ENCODE measurements at places on chromosomes 1 and 21.

- DNase-seq = no peak
Measured at GRCh38 chr1:199082778-199083389, 444.0 kb downstream of the PTPRC start.

DNA sequence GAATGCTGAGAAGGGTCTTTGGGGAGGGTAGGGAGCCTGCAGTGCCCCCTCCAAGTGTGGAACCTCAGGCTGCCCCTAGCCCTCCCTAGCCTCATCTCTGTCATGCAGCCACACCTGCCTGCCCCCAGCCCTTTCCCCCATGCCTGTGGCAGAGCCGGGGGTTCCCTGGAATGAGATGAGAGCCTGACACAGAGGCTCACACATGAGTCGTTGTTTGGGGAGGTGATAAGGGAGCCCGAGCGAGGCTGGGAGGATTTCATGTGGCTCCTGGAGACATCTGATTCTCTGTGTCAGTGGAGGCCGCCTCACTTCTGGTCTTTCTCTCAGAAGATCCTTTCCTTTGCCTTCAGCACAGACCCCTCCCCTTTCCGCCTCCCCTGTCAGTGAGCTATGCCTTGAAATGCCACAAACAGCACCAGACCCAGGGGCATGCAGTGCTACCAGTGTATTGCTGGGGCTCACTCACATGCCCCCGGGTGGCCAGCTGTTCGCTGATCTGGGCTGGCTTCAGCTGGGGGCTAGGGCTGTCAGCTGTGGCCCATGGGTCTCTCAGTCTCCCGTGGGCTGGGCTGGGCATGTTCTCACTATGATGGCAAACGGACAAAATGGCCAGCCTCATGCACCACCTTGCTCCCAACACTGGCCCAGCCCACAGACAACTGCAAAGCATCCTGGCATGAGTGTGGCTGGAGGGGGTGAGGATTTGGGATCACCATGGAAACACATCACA, 102.6 kb downstream of the AJAP1 start:
- no peak for DNase-seq

GRCh38 chr1:86436041-86436440, 12.1 kb downstream of the CLCA2 start:
- DNase-seq = no peak

- DNase-seq = no peak
Measured at GRCh38 chr1:27949027-27949426, 10.7 kb upstream of the XKR8 start.

- no peak for DNase-seq
Measured at GRCh38 chr1:228075801-228076271, 6.7 kb upstream of the ARF1 start.

- peak; percentile 56 for DNase-seq
Measured at GRCh38 chr1:114979278-114979891, 50.2 kb upstream of the TSHB start.

DNA sequence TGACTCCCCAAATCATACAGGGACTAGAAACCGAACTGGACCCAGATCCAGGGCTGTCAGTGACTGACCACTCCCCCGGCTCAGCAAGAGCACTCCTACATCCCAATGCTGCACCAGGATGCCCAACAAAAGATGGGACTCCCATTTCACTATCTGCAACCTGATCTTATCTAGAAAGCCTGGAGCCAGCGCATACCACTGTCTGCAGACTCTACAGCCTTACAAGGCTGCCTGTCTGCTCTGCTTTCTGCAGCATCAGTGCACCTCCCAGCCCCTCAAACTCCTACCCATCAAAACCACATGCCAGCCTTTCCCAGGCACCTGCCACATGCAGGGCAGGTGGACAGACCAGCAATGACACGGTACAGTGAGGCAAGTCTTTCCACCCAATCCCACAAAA, 52.2 kb downstream of the SSBP3 start:
- DNase-seq = no peak

- DNase-seq = no peak
Measured at GRCh38 chr1:175540896-175541645, 202.3 kb downstream of the TNR start.

DNA sequence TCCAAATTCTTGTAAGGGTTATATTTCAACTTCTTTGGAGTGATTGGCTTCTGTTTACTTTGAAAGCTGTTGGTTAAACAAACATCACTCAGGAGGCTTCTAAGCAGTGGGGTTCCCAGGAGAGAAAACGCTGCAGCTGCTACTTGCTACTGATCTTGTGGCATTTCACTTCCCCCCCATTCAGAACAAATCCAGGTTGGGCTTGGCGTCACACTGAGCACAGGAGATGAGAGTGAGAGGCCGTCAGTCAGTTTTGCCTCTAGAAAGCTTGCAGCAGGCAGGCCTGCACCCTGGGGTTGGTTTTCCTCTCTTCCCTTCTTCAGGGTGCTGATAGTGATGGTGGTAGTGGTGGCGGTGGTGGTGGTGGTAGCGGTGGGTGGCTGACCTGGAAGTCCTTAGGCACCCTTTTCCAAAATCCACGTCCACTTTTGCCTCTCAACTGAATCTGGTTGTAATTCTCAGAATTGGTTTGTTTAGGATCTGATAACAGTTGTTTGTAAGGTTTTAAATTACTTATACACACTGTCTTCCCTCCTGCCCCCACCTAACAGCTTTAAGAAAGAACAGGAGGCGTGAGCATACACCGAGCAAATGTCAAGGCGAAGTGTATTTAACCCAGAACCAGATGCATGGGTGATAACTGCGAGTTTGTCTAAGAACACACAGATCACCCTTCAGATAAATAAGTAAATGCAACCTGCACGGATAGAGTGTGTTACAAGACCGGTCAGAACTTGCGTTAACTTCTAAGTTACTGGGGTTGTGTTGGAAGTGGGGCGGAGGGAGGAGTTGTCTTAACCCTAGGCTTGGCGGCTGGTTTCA, 3.2 kb upstream of the PROX1 start:
- no peak for DNase-seq

GRCh38 chr1:203519896-203520295, 25.9 kb downstream of the OPTC start:
- no peak for DNase-seq

GRCh38 chr1:201023517-201023902, at the start of gene KIF21B:
Gene KIF21B, minus strand, starts transcription at chr1:201023714. Its CDS starts 331 bp downstream, at chr1:201023383.
- DNase-seq = peak; percentile 89

- no peak for DNase-seq
Measured at GRCh38 chr1:113760102-113761080, 1.1 kb upstream of the PHTF1 start.

DNA sequence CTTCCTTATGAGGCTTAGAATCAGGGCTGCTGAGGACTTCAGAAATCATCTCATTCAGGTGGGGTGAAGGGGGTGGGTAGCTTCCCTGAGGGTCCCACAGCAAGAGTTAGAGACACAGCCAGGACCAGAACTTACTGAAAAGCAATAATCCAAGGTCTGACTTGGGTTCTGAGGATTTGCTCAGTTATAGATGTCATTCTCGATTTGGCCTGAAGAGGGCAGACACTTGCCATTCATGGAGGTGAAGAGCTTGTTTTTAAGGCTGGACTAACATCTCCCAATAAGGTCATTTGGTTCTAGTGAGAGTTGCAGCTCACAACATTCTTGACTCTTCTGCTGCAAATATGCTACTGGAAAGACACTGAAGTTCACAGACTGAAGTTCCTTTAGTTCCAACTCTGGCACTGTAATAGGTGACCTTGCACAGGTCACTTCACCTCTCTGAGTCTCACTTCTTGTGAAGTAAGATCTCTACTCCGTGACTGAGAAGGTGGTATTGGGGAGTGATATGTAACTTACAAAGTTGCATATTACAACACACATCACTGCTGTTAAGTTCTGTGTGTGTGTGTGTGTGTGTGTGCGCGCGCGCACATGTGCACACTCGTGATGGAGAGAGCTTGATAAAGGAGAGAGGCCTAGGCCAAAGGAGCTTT, 69.8 kb upstream of the DIRAS3 start:
- no peak for DNase-seq

DNA sequence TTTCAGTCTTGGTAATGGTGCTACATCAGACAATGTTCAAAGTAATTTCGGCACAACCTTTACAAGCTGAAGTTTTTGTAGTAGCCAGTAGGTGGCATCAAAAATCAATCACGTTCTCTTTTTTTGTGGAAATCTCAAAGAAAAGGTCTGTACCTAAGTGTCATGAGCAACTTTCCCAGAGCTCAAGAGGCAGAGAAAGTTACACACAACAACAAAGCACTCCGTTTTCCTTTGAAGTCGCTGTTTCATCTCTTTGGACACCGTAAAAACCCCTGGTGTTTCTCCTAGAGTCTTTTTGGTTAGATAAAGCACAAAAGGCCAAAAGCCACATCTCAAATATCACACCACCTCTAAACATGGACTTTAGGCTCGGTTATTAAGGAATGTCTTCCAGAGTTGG, 131.6 kb downstream of the LHX8 start:
- DNase-seq = no peak

- DNase-seq = no peak
Measured at GRCh38 chr1:179230251-179230650, 774 bp upstream of the ABL2 start.

- no peak for DNase-seq
Measured at GRCh38 chr1:45644661-45645060, 20.8 kb upstream of the CCDC17 start.

- DNase-seq = no peak
Measured at GRCh38 chr1:161747801-161748200, 1.8 kb upstream of the DUSP12 start.

DNA sequence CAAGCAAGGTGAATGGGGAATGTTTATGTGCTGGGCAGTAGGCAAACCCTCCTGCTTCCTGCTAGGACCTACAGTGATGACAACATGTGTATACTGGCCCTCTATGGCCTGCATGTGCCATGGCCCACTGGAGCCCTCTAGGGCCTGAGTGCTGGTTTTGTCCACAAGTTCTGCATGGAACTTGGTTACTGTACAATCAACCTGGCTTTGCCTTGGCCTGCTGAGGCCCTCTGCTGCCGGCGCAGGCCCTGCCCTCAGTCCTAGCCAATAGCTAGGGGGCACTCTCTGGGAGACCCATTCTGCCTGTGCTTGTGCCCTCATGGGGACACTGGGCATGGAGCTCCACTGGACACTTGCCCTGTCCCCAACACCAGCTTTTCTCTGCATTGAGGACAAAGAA, 138.6 kb upstream of the NGF start:
- DNase-seq = no peak

- DNase-seq = no peak
Measured at GRCh38 chr1:27634985-27635367, at the start of gene FGR. Gene FGR, minus strand, starts transcription at chr1:27635185. Its CDS starts 11,269 bp downstream, at chr1:27623916.

DNA sequence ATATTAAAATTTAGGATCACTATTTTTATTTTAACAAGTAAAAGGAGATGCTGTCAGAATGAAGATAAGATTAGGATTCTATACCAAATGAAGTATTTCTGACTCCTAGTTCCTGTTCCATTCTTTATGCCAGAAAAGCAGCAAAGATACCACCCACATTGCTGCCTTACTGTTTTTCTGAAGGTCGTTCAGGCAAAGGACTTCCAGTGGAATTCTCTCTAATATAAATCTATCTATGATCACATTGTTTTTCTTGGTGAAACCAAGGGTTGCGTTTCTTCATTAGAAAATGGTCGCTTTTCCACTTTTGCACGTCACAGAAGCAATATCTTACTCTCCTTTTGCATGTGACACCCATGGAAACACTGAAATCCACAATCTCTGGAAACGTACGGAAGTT, 594.8 kb upstream of the ADGRL2 start:
- DNase-seq = no peak

GRCh38 chr21:44785620-44786335, 15.8 kb downstream of the UBE2G2 start:
- no peak for DNase-seq

GRCh38 chr1:48757363-48757762, 19.3 kb downstream of the BEND5 start:
- no peak for DNase-seq

GRCh38 chr1:9808459-9808858, 15.3 kb downstream of the CLSTN1 start:
- DNase-seq = no peak

DNA sequence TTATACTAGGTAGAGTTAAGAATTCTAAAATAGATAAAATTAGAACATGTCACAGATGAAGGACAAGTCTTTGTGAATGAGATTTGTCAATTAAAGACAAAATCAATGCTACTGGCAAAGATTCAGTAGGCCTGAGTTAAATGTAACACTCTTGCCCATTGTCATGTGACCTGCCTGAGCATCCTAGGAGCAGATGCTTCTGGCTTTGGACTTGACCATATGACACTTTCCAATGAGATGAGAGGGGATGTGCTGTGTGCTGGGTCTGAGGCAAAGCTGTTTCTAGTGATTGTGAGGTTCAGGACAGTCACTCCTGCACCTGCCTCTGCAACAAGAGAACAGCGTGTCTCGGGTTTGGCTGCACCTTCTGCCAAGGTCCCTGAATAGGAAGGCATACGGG, 144.9 kb downstream of the HIVEP3 start:
- DNase-seq = no peak

DNA sequence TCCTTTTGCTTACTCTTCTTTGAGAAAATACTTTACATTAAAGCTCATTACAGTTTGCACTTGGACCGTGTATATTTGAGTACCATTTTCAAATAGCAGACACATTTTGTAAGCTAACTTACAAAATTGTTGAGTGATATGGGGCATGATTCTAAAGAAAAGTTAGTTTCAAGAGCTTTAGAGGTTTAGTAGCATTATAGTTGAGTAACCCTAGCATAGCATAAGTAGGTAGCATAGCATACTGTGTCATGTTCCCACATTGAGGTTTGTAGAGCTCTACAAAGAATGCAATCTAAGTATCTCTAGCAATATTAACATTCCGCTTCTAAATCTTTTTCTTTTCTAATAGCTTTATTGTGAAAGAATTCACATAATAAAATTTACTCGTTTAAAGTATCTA, 92.0 kb downstream of the ITSN1 start:
- no peak for DNase-seq

DNA sequence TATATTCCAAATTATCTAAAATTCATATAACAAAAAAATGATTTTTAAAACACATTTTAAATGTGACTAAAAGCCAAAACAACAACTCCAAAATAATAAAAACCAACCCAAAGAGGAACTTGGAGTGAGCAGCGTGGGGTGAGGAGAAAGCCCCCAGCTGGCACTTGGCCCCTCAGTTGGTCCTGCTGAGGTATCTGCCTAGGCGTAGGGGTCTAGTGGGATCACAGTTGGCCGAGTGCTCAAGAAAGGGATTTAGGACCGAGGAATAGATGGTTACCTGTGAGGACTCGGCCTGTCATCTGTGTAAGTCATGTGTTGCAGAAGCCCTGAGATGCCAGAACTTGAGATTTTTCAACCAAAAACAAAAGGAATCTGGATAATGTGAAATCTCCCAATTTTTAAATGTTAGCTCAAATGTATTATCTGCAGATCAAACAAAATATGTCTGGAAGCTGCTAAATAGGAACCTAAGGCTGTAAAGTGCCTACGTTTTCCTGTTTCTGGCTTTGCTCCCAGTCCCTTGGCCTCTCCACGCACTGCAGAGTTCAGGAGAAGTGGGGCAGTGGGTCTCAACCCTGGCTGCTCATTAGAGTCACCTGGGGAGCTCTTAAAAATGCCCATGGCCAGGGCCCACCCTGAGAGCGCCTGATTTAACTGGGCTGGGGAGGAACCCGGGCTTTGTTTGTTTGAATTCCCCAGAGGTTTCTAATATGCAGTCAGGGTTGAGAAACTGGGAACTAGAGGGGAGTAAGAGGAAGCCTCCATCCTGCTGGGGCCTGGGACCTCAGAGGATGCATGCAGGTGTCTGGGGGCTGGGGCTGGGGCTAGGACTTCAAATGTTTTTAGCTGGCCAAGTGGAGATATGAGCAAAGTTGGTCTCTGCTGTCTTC, 38.5 kb upstream of the LDLRAP1 start:
- no peak for DNase-seq

All from stimulated activated naive CD4-positive, alpha-beta T cell treated with Interleukin-2 at 50 U/mL for 16 hours (primary cell).